Activated CD4-positive, alpha-beta T cell treated with anti-CD3 and anti-CD28 coated beads, Interleukin-2, amount 10 ng/mL, durations not matched to agents 7 days and 5 days (primary cell): ENCODE measurements at places on chromosomes 7 and 10. TPM values are rescaled to one million over a fixed set of nuclear protein-coding genes. Genes with fewer than 3 reads are reported as not detected.

Gene PLAC9
- not detected for total RNA-seq

DNA sequence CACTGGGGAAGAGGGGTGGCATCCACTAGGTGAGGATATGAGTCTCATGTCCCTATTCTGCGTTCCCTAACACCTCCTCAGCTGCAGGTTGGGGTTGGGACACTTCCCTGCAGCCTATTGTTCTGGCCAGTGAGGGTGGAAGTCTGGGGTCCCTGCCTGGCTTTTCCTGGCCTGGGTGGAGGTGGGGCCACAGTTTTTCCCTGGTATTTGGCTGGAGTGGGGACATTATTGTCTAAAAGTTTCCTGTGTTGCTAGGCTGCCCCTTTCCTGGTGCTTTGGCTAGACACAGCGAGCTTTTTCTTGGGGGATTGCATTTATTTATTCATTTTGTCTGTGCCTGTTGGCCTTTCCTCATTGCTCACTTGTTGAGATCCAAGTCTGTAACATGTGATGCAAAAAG is 559.5 kb upstream of the IGFBP3 start:
- DNase-seq: no peak

- peak; percentile 22 for DNase-seq
These were observed 35.1 kb upstream of the DNAH11 start for GRCh38 chr7:21507627-21508343.

Gene SOSTDC1
- not detected for total RNA-seq

GRCh38 chr10:31709476-31709875 is 219.2 kb downstream of the ARHGAP12 start:
- DNase-seq: no peak

DNA sequence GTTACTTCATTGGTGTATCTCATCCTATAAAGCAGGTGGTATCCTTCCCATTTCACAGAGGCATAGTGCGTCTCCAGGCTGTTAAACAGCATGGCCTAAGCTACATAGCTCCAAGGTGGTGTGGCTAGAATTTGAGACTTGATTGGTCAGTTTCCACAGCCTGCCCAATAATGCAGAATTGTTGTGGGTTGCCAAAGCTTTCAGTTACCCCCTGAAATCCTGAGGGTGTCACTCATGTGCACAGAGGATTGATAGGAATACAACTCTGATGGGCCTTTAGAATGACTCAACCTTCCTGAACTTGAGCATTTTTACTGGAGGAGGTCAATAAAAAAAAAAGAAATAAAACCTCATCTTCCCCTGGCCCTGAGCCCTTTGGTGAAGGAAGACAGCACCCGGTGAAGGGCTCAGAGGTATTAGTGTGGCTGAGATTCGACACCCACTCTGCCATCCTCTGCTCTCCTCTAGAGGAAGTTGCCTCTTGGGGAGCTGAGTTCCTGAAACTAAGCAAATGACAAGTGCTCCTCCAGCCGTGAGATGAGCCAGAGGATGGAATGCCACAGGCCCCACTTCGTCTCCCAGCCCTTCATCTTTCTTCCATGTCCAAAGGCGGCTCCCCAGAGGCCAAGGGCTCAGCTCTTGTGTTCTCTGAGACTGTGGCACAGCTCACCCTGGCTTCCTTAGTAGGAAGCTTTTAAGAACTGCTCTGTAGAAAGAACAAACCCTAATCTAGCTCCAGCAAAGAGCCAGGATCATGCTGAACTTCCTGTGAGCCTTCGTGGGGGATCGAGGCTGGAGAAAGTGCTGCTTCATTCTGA is 1.0 kb downstream of the ACSL5 start:
- peak; percentile 25 for DNase-seq

Gene PRR15
- not detected for total RNA-seq

Gene OR2A5
- total RNA-seq: not detected

GRCh38 chr7:27123477-27124053 is 7.0 kb downstream of the HOXA4 start:
- no peak for DNase-seq

DNA sequence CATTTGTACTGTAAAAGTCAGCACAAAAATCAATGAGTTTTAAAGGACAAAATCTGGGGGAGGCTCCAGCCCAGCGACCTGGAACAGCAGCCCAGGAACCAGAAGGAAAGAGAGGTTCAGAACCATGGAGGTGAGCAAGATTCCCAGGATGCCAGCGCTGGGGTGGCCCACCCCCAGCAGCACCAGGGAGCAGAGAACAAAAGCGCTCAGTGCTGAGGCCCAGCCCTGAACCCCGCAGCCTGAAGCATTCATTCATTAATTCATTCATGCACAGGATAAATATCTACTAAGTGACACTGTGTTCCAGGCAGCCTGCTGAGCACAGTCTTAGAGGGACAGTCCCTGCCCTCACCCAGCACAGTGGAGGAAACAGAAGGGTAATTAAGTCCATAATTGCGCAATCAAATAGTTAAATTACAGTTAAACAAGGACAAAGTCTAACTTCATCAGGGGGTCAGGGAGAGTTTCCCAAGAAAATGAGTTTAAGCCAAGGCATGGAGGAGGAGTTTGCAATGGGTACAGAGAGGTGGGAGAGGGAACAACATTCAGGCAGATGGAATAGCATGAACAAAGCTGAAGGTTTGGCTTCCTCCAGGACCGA is 202.3 kb downstream of the GRID1 start:
- no peak for DNase-seq

GRCh38 chr7:11155883-11156282 is 182.2 kb downstream of the PHF14 start:
- DNase-seq: no peak

DNA sequence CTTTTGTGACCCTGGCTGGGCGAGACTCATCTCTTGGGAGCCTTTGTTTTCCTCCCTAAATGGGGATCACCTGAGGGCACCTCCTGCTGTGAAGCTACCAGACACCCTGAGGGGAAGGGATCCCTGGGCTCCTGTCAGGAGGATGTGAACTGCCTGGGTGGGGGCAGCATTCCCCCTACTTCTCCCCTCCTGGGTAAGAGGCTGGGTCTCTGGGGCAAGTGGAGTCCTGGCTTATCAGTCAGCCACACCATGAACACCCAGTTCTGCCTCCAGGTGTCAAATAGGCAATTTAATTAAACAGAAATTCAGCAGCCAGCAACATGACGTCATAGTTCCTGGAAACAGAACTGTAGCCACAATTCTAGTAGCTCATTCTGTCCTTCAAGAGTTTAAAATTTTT is 97.7 kb upstream of the RET start:
- no peak for DNase-seq

- DNase-seq: no peak
These were observed 60.2 kb downstream of the STK17A start for GRCh38 chr7:43642897-43643630.

GRCh38 chr7:67407392-67408071 is 410.9 kb downstream of the TYW1 start:
- no peak for DNase-seq

Gene DOCK1
- total RNA-seq: 0.05 TPM

Gene SAMD9L
- 145 TPM for total RNA-seq

Gene CALCR
- not detected for total RNA-seq

GRCh38 chr7:112876877-112877276 is 86.7 kb upstream of the TMEM168 start:
- no peak for DNase-seq

Gene SERPINE1
- 0.05 TPM for total RNA-seq

- peak; percentile 59 for DNase-seq
These were observed 7.2 kb upstream of the MBL2 start for GRCh38 chr10:52779541-52780390.

GRCh38 chr10:124572751-124573150 is 111.1 kb downstream of the LHPP start:
- no peak for DNase-seq

Gene PRPS1L1
- not detected for total RNA-seq

- peak; percentile 24 for DNase-seq
These were observed at the start of gene PRTFDC1 for GRCh38 chr10:24952143-24952706. TSS of gene PRTFDC1 (minus strand) at chr10:24952606. CDS start at chr10:24952575, 31 bp downstream.

Gene ANKMY2
- 9.8 TPM for total RNA-seq

DNA sequence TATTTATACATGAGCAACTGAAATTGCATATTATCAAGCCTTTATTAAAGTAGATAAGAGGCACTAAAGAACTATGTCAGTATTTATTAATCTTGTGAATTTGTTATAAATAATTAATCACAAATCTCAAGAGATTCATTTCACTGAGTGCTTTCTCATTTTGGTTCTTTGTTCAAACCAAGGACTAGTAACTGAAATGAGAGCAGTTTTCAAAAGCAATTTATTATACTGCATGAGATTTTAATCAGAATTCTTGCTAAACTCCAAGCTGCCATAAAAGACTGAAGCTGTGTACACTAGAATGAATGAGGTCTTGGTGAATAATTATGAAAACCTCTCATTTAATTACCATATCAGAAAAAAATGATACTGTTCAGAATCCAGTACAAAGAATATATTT is 224.8 kb upstream of the IMMP2L start:
- DNase-seq: no peak

Gene KCNH2
- total RNA-seq: 0.30 TPM

DNA sequence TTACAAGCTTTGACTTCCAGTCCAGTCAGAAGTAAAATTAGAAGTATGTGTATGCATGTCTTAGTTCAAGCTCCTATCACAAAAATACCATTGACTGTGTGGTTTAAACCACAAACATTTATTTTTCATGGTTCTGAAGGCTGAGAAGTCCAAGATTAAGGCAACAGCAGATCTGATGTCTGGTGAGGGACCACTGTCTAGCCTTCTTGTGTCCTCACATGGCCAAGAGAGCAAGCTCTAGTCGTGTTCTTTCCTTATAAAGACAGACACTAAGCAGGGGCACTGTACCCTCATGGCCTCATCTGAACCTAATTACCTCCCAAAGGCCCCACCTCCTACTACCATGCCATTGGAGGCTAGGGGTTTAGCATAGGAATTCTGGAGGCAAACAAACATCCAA is 41.3 kb upstream of the ARL4A start:
- no peak for DNase-seq

Gene CLDN4
- total RNA-seq: not detected

DNA sequence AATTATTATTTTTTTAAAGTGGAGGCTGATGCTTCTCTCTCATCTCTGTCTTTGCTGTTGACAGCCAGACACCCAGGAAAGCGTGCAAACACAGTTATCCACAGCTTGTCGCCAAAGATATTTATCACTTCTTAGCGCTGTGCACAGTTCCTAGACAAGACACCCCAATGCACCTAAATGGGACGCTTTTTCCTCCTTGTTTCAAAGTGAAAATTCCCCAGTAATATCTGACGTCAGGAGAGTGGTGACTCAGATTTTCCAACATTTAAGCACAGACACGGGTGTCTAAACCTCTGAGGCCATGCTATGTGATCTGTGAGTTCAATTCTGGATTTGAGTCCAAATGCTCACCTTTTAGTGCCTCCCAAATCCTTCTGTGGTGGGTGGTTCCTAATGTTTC is 151.6 kb downstream of the EMX2 start:
- DNase-seq: no peak

- DNase-seq: peak; percentile 70
These were observed 40.6 kb downstream of the CYP17A1 start for GRCh38 chr10:102796407-102797176.

Gene CHAT
- not detected for total RNA-seq

- no peak for DNase-seq
These were observed 8.7 kb downstream of the DBF4 start for GRCh38 chr7:87885018-87885417.

DNA sequence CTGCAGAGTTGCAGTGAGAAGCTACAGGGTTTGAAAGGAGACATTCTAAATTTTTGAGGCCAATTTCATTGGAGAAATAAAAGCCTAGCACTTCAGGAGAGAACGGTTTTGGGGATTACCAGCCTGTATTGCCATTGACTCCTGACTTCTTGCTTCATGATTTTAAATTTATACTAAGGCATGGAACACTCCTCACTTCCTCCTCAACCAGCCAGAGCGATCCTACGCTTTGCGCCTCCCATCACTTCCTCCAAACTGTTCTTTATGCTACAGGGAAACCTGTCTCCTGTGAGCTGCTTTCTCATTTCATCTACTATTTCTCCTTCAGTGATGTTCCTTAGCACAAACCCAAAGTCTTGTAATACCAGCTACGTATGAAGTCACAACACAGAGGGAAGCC is 495.1 kb downstream of the SUGCT start:
- no peak for DNase-seq

- DNase-seq: no peak
These were observed 4.9 kb downstream of the RADIL start for GRCh38 chr7:4878336-4879335.

DNA sequence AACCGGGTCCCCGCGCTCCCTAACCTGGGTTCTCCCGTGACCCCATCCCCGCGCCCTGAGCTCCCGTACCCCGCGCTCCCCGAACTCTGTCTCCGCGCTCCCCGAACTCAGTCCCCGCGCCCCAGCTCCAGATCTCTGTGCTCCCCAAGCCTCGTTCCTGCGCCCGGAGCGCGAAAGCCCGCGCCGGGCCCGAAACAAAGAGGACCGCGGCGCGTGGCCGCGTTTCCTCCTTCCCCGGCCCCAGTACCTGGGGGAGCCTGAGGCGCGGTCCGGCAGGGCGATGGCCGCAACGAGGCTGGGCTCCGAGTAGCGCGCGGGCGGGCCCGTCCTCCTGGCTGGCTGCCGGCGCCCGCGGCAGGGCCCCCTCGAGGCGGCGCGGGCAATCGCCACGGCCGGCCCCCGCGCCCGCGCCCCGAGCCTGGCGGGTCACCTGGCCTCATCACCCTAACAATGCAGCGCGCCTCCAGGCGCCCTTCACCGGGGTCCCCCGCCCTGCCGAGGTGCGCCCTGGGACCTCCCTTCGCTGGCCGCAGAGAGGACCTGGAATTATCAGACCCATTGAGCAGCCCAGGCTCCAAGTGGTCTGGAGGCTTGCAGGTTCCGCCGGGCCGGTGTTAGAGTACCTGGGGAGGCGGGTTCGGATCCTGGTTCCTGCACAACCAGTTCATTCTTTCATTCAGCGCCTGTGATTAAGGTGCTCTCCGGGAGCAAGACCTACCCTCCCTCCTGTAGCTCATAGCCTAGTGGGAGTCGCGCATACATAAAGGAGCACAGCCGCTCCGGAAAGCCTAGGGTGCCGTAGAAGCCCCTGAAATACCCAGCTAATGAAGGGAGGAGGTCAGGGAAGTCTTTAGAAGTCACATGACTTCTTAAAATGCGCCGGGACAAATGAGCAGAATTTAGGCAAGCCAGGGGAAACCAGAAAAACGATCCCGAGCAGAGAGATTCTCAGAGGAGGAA is at the start of gene TNS3:
Gene TNS3, minus strand, starts transcription at position 308 of the 960 bp plus-strand sequence. CDS start 142,475 bp downstream, outside the sequence.
- no peak for DNase-seq

GRCh38 chr10:77756319-77757232 is 119.0 kb upstream of the KCNMA1 start:
- DNase-seq: no peak

GRCh38 chr7:12731214-12731656 is 43.8 kb downstream of the ARL4A start:
- DNase-seq: peak; percentile 48

Gene TMEM139
- 0.29 TPM for total RNA-seq

DNA sequence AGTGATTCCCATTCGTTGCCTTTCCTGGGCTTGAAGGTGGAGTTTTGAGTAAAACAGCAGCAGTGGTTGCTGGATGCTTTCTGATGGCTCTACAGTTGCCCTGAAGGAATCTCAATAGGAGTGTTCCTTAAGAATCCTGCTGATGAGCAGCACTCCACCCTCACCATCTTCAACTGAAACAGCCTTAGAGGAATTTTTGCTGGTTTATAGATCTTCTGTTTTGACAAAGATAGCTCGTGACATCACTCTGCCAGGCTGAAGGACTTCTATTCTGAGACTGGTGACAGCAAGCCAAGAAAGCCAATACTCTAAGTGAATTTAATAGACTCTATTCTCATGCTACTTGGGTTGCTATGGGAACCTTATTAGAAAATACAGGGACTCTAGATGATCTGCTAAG is 1014.7 kb downstream of the NRG3 start:
- no peak for DNase-seq

GRCh38 chr10:6995341-6995740 is 415.3 kb upstream of the PRKCQ start:
- DNase-seq: no peak

Gene MRPS16
- 91.3 TPM for total RNA-seq

GRCh38 chr10:63161592-63161991 is 28.5 kb downstream of the NRBF2 start:
- DNase-seq: no peak
